CD4-positive, alpha-beta T cell treated with Interleukin-15 for 1 hour (primary cell): ENCODE measurements at places on chromosomes 3 and 15.

DNA sequence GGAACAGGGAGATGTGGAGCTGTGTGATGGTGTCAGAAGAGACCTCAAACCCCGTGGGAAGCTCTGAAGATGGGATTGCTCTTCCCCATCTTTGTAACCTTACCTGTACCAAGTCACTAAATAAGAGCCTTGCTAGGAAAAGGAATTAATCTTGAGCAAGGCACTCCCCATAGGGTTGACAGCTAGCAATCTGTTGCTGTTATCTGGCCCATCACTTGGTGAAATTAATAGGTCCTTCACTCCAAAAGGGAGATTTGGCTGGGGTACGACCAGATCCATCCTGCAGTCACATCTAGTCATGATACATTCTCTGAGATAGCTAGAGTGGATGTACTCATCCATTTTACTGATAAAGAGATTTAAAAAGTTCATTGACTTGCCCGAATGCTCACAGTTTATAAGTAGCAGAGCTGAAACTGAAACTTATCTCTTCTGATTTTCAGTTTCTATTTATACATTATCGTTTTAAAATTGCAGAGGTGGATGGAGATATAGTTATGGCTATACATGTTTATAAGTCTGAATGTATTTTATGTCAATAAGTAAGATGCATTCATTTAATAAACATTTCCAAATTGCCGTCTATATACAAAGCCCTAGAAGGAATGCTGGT, 299.1 kb upstream of the MCTP2 start:
- DNase-seq = no peak

DNA sequence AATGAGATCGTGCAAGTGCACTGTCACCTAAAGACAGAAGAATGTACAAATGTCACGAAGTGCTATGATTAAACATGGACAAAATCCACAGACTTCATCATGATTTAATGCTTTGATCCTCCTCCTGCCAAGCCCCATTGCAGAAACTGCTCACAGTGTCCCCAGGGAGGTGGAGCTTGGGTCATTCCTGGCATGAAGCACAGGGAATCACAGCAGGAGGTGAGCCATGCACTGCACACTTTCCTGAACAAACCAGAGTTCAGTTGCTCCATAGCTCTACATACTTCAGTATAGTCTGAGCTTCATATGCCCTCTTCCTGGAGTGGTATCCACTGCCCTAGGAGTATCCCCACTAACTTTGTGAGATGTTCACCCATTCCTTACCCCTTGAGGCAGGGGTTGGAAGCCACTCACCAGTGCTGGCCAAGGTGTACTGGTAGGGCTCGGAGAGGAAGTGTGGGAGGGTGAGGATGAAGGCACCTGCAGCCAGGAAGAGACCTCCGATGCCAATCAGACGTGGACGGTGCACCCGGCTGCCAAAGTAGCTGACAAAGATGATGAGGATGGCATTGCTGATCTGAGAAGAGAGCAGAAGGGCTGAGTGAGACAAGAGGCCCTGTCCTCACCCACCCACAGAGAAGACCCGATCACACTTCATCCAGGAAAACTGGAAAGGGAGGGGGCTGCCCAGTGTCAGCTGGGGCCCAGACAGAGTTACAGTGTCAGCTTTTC, 56.3 kb downstream of the SLCO2A1 start:
- DNase-seq = no peak

GRCh38 chr15:88810446-88810845, 7.2 kb downstream of the ACAN start:
- DNase-seq = no peak

DNA sequence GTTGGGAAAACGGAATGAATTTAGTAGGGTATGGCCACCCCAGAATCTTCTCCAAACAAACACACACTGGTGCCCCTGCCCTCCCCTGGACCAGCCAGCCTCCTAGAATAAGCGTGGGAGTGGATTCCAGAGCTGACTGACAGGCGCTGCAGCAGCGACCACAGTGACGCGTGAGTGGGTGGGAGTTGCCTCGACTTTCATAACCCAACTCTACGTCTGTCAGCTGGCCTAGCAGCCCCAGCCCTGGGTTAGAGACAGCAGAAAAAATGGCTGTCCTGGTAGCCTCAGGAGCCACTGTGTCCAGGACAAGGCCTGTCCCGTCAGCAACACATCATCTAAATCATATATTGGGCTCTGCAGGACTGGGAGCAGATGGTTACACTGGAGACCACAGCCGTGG, 10.0 kb downstream of the PLA2G4B start:
- DNase-seq = no peak

DNA sequence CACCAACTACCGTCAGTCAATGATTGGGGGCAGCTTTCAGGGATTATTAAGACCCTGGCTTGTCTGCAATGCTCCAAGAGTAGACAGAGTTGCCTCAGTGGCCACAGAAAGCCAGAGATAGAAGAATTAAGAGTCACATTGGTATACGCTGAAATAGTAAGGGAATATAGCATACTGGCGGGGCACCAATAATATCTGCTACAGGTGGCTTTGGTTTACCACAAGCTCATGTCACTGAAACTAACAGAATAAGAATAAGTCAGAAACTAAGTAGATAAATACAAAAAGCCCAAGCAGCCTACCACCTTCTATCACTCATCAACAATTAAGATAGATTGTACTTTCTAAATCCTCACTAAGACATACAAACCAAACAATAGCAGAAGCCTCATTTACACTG, 2.5 kb upstream of the FHIT start:
- no peak for DNase-seq

DNA sequence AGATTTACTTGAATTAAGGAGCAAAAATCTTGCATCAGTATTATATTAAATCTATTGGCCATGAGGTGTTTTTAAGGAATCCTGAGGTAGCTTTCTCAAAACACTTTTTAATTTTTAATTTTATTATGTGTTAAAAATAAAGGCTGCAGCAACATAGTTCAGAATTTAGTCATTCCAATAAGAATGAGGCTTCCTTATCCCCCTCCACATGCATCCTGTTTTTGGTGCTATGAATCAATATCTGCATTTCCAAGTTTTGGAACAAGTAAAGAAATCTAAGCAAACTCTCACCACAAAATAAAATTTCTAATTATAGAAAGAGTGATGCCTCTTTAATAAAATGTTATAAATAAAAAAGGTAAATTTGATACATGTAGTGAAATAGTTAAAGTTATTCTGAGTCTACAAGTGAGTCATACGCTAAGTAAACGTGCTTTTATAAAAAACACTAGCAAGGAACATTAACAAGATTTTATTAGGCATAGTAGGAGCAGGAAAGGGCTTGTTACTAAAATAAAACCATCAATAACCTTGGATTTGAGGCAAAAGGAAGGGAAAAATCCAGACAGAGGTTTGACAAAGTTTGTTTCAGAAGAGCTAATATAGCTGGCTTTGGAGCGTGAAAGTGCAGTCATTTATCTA, 1218.0 kb downstream of the NSUN3 start:
- no peak for DNase-seq

- no peak for DNase-seq
Observed at GRCh38 chr3:123718108-123718507, 133.3 kb upstream of the HACD2 start.

DNA sequence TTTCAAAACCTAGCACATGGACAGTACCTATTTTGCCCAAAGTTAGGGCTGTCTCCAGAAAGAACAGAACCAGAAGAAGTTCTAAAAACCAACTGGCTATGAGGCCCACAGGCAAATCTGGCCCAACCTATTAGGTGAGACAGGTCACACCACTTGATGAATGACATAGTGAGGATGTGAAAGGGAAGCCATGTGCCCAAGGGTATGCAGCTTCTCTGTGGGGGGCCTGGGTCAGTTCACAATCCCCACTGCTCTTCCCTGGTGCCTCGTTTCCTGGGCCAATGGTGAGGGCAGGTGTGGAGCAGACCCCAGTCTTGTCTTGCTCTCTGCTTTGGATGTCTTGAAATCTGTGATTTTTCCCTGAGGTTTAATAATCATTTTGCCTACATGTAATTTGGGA, 8.9 kb downstream of the INSYN1 start:
- no peak for DNase-seq

- DNase-seq = no peak
Observed at GRCh38 chr3:72558001-72558400, 290.2 kb downstream of the SHQ1 start.

GRCh38 chr3:25854635-25855034, 64.7 kb downstream of the OXSM start:
- no peak for DNase-seq

DNA sequence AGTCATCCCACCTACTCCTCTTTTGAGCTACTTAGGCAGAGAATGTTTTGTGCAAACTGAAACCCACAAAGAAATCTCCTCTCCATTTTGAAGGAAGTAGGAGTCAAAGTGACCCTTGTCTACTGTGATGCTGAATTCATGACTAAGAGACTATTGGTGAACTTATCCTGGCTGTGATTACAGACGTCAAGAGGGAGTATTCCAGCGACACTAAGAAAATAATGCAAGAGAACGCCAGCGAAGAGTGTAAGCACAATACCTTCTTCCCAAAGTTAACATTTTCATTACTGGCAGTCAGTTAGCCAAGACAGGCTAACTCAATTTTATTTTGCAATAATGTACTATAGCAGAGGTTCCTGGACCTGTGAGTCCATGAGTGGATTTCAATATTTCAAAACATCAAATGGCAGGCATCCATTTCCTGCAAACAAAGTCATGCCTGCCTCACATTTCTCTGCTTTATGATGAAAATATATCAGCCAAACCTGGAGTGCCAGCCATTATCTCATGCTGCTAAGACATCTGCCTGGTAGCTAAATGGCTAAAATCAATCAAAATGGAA, 59.0 kb downstream of the CTNNB1 start:
- DNase-seq = no peak

- no peak for DNase-seq
Observed at GRCh38 chr3:99866261-99866761, 48.6 kb downstream of the CMSS1 start.

DNA sequence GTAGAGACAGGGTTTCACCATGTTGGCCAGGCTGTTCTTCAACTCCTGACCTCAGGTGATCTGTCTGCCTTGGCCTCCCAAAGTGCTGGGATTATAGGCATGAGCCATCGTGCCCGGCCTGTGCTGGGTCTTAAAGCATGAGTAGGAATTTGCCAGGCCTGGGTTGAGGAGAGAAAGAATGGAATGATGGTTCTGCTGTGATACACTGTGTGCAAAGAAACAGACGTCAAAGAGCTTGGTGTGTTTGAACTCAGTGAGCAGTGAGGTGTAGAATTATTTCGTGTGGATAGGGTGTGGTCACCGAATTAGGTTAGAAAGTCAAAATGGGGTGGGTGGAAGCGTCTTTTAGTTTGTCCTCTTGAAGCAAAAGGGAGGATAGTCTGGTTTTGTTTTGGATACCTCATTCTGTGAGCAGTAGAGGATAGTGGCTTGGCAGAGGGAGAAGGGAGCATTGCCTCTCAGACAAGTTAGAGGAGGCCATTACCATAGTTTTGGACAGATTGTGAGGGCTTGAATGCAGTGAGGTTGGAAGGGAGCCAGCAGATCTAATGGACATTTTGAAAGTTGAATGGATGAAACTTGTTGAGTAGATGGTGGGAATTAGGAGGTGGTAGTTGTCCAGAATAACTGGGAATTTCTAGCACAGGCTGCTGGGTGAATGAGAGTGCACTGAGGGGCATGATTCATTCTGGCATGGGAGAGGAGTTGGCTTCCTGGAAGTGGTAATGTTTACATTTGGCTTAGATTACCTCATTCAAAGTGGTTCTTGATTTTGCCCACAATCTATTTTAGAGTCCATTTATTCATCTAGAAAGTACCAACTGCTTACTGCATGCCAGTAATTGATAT, 27.2 kb downstream of the AKAP13 start:
- DNase-seq = no peak

GRCh38 chr3:112117841-112118571, 15.0 kb downstream of the GCSAM start:
- DNase-seq = peak; percentile 55

GRCh38 chr15:97547381-97547780, 413.1 kb upstream of the ARRDC4 start:
- no peak for DNase-seq

- DNase-seq = no peak
Observed at GRCh38 chr3:57948080-57948671, 60.0 kb upstream of the FLNB start.

GRCh38 chr3:37262816-37263393, 88.5 kb upstream of the LRRFIP2 start:
- no peak for DNase-seq

DNA sequence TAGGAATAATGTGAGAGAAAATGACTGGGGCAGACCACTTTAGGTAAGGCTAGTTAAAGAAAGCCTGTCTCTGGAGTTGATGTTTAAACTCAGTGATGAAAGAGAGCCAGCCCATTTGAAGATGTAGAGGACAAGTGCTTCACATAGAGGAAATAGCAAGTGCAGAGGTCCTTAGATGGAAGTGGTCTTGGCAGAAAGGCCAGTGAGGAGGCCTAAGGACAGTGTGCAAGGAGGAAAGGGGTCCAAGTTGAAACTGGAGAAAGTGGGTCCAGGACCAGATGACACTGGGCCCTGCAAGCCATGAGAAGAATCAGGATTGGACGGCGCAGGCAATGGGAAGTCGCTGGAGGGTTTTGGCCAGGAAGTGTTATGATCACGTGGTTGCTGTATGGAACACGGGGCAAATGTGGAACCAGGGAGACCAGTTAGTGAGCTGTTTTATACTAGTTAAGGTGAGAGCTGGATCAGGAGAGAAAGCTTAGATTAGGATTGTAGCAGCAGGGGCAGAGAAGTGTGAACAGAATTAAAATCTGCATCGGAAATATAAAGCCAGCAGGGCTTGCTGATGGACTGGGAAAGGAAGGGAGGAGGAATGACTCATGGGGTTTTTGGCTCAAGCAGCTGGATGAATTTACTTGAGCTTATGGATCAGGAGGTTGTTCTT, 48.0 kb upstream of the SCAANT1 start:
- no peak for DNase-seq

- DNase-seq = no peak
Observed at GRCh38 chr3:193793123-193793522, 200.1 kb downstream of the OPA1 start.

DNA sequence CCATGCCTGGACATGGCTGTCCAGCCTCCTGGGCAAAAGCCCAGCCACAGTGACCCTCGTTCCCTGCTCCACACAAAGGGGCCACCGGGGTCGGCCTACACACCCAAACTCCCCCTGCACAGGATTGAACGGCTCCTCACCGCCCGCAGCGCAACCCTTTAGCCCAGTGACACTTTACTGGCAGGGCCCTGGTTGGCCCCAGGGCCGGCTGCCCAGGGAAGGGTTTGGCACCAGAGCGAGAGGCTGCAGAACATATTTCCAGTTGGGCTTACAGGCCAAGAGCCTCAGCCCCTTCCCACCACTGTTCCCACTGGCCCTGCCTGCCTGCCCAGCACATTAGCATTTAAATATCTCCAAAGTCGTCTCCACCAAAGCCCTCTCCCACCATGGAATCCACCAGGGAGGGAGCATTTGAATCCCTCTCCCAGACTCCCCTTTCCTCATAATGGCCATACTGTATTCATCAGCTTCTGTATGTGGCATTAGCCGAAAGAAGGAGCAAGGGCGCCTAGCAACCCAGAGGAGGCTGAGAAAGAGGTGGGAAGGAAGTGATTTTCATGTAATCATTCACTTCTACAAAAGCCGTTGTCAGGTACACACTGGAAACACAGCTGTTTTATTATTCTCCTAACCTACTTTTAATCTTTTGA, 85.4 kb downstream of the SLC6A11 start:
- DNase-seq = peak; percentile 10

GRCh38 chr3:169110633-169111032, 552.9 kb downstream of the MECOM start:
- no peak for DNase-seq
